ENCODE measurements at places on chromosomes 1 and 21. TPM values are rescaled to one million over a fixed set of nuclear protein-coding genes. Genes with fewer than 3 reads are reported as not detected.

DNA sequence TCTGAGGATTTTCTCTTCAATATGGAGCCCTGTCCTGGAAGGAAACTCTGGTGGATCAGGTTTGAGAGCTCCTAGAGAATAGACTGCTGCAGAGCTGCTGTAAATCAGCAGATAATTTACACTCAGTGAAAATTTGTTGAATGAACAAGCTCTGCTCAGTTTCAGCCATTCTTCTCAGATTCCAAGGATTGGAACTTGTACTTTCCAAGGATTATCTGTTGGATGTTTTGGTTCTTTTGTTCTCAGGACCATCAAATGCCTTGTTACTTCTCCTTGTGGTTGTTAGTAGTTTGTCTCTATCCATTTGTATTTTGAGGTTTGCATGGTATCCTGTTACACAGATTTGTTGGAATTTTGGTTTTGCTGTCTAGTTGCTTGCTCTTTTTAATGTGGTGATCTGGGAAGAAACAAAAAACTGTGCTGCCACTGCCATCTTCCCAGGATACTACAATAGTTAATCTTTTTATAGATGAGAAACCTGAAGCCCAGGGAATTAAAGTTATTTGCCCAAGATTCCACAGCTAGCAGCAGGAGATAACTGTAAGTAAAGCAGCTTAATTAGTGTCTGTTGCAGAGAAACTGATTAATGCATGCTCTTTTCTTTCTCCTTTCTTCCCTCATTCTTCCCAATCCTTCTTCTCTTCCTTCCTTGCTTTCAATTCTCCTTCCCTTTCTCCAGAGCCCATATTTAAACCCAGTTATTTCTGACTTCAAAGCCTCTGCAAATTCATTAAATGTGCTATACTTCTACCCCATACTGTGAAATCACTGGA lies 21.7 kb upstream of the KIFAP3 start:
- no peak for DNase-seq

DNA sequence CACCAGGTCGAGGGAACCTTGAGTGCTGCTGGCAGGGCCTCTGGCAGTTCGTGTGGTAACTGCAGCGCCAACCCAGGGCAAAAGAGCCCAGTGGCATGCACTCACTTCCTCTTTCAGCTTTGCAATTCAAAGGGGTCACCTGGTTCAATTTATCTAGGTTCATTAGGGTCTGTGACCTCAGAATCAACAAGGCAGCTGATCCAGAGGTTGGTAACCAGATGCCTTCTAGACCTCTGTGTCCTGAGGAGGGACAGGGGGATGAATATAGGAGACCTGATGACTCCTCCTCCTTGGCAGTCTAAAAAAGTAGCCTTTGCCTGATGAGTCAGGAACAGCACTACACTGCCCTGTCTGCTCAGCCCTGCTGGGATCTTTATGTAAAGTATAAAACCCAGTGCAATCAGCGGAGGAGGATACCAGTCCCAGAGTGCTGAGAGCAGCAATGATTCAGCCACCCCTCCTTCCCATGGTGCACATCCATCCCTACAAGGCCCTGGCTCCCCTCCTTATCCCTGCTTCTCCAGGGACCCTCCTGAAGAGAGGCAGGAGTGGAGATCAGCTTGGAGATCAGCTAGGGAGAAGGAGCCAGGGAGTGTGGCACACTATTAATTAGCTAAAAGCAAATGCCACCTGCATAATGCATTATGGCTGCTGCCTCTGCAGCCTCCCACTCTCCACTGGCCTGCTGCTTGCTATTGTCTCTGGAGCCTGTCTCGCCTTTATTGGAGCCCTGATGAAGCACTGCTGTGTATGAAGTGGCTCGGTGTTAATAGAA lies 11.2 kb upstream of the FMOD start:
- DNase-seq: no peak

The NGF gene
- total RNA-seq: not detected

GRCh38 chr21:33244082-33244778 lies 14.5 kb downstream of the IFNAR2 start:
- DNase-seq: no peak

DNA sequence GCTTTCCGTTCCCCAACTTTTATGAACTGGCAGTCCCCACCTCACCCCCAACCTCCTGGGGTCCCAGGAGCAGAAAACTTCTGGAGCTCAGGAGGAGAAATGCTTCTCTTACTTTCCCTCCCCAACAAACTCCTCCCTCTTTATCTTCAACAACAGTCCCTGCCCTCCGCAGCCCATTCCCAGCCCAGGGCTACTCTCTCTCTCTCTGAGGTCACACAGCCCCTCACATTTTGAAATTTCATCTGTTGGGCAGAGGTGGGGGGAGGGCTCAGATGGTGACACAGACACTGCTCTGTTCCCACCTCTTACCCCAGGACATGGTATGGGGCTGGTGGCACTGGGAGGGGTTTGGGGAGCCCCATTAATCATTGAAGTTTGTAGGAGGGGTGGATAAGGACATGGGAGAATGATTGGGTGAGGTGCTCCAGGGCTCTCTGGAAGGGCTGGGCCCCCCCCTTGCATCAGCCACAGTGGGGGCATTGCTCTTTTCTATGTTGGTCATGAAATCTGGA lies 6.0 kb downstream of the PIK3CD start:
- DNase-seq: peak; percentile 62

GRCh38 chr1:9539165-9539828 lies at the start of gene SLC25A33:
Gene SLC25A33, plus strand, starts transcription at chr1:9539465. Its CDS starts 227 bp downstream, at chr1:9539692.
- DNase-seq: peak; percentile 99

GRCh38 chr1:198467907-198468306 lies 72.6 kb downstream of the ATP6V1G3 start:
- DNase-seq: no peak

The SERTAD4 gene
- not detected for total RNA-seq

GRCh38 chr1:228956864-228957263 lies 221.6 kb downstream of the RHOU start:
- no peak for DNase-seq

The HHAT gene
- 0.13 TPM for total RNA-seq

DNA sequence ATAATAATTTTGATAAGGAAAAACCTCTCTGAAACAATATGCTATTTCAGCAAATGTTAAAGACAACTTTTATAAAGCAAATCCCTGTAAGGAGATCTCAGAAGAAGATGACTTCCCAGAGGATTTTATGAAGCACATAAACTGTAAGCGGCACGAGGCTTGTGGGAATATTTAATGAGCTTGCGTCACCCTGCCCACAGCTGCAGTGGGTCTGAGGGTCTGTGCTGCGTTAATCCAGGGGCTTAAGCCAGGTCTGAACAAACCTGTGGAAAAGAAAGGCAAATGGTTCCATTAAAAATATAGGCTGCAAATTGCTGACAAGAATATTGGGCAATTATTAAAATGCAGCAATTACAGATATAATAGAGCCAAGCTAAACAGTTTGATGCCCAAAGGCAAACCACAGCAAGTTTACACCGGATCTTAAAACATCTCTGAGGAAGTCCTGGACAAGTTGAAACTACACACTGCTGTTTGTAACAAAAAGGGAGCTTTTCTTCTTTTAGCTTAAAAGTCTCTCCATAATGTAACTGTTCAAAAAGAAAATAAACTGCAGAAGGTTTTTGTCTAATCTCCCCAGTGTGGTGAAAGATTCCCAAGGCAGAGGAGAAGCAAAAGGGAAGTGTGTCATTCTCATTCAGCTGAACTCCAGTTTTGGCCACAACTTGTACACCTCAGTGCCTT lies 21.8 kb downstream of the TGFBR3 start:
- no peak for DNase-seq

GRCh38 chr1:41399145-41399795 lies 38.0 kb downstream of the FOXO6 start:
- no peak for DNase-seq

- no peak for DNase-seq
Measured at GRCh38 chr1:168137515-168137821, 738 bp upstream of the GPR161 start.

DNA sequence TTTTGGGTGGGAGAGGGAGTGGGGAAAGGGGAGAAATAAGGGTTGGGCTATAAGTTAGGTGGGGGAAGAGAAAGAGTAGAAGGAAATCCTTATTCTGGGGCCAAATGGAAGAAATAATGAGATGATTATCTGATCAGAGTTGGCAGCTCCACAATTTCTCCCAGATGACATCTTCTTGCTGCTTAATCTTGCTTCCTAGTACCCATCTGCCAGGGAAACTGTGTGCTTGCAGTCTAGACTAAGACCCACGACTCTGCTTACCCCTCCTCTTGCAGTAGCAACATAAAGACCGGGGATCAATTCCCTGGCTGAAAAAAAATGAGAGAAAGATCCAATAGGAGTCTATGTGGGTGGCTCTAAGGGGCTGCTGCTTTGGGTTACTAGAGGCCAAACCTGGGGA lies 95.6 kb downstream of the PAPPA2 start:
- DNase-seq: no peak

The ZNHIT6 gene
- total RNA-seq: 21.1 TPM

The OXCT2 gene
- total RNA-seq: 0.31 TPM

- DNase-seq: no peak
Measured at GRCh38 chr1:17618558-17619247, 79.2 kb downstream of the ARHGEF10L start.

DNA sequence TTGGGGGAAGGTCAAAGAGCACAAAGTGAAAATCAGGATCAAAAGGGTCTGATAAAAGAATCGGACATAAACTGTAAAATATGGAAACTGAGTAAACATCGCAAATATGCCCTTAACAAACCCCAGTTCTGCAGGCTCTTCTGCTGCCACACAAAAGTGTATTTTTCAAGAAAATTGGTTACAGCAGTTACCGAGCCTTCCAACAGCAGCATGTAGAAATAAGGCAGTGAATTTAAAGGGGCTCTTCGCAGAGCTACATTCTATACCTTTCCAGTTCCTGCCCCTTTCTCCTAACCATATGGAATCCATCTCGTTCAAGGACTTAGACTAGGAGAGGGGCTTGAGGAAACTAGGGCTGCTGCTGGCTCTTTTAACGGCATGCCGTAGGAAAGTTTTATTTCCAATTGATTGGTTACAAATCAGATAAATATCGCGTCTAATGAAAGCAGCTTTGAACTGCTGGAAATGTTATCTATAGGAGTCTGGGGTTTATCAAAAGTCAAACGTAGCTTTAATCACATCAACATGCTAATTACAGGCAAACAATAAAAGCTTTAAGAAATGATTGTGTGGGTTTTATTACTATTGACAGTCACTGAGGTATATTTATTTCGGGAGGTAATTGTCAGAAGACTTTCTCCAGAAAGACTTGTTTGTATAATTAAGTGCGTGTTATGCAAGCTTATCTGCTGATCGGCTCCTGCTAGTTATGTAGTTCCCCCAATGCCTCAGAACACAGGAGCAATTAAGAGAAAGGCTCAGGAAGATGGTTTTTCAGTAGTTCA lies 59.1 kb downstream of the GORAB start:
- no peak for DNase-seq

The DDI2 gene
- total RNA-seq: 50.1 TPM

The NT5C1A gene
- total RNA-seq: not detected

DNA sequence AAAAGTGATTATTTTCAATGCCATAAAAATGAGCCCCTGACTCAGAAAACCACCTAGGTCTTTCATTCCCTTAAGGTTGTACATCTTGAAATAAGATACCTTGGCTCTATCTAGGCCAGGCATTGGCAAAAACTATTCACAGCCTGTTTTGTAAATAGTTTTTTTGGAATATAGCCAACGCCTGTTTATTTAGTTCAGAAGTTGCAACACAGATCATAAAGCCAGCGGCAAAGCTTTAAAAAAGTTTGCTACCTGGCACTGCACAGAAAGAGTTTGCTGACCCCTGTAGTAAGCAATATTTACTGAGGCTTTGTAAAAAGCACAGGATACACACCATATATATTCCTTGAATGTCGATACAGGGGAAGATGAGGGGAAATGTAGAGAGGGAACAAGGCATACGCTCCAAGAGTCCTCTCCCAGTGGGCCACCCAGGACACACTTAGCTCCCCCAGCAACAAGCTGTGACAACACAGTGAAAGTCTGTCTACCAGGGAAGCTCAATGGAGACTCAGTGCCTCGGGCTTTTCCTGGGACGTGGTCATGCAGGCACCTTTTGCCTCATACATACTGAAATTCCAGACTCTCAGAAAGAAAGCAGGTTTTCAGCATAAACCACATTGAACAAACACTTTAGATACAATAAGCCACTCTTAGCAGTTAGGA lies 20.5 kb downstream of the TARBP1 start:
- no peak for DNase-seq

DNA sequence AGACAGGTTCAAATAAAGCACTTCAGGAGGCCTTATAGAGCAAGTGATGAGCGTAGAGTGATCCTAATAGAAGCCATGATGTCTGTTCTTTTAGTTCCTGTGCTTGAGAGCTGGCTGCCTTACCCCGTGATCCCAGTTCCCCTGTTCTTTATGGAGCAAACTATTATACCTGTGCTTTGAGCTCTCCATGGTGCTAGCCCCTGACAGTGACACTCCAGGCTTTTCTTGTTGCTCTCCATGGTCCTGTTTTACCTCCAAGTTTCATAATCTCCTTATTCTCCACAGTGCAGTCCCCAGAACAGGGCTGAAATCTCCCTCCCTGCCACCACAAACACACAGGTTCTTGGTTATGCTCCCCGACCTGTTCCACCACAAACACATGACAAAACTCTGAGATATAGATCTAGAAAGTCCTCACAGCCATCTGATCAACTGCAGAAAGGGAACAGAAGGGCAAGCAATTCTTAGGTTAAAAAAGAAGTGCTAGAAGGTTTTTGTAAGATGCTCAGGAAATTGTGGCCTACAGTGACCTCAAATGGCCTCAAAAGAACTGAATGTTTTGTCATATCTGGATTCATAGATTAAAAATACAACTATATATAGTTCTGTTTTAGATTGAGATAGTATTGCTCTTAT lies 6.0 kb downstream of the CADM3 start:
- DNase-seq: peak; percentile 65

The CFHR4 gene
- total RNA-seq: not detected
